ENCODE measurements at places on chromosomes 4 and X.

DNA sequence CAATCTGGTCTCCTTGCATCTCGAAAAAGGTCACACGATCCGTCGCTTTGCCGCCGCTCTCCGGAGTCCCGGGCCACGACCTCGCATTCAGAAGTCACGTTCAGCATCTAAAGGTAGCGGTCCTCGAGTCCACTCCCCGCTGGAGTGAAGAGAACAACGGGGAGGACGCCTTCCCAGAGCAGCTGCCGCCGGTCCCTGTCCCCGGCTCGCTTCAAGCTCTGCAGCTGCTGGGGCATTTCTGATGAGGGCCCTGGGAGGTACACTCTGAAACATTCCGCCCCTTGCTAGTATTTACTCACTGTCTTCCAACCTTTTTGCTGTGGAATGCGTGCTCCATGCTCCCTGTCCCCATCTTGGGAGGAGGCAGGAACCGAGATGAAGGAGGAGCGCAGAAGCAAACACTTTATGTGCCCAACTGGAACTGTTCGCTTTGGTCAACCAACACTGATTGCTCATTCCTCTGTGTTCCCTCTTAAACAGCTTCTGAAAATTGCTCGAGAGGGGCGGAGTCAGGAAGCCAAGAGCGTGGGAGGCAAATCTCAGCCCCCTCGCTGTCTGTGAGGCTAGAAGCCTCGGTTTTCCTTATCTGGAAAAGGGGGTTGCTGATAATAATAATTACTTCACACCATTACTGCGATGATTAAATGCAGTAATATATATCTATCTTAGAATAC, 6.4 kb upstream of the VAMP7 start:
- no peak for DNase-seq

GRCh38 chrX:15215366-15215765, 54.5 kb downstream of the ASB9 start:
- peak; percentile 40 for DNase-seq

DNA sequence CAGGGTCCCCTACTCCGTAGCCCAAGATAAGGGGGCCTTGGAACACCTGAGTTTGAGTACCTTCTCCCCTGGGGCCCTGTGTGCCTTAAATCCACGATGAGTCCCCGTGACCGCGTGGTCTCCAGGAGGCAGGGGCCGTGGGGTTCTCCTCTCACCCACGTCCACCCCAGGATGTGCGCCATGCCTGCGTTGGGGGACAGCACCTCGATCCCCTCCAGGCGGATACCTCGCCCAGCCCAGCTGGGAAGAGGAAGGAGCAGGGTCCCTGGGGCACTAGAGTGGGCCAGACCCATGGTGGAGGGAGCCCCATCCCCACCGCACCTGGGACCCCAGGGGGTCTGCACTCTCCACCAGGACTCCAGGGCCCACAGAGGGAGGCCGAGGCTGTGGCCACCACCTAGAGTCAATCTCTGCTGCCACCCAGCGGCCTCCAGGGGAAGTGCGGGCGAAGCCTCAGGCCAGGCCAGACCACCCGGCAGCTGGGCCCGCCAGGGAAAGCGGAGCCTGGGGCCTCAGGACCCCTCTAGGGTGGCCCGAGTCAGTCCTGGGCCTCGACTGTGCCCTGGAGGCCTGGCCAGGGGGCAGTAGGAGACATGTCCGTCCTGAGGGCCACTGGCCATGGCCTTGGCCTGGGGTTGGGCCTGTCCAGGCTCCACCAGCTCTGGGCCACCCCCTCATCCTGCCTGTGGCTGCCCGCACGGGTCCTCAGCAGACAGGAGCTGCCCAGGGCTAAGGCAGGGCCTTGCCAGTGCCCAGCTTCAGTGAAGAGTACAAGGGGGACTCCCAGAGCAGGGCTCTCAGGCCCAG, 55.0 kb downstream of the FAM53A start:
- peak; percentile 23 for DNase-seq

GRCh38 chr4:168724686-168725411, 228.0 kb downstream of the PALLD start:
- no peak for DNase-seq

DNA sequence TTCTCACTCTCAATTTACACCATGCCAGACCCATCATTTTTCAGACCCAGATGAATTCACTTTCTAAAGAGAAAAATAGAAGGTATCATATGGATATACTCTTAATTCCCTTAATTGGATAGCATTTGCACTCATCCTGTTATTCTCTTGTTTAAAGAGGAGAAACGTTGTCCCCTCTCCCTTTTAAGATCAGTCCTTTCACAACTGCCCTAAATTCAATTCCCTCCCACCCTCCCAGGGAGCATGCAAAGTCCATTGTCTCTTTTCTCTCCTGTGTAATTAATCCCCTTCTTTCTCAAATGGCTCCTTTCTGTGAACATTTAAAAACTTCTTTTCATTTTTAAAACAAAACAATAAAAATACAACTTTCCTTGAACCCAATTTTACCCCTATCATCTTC, 124.7 kb upstream of the TLL1 start:
- DNase-seq: no peak

- DNase-seq: no peak
These were observed 638.7 kb downstream of the PCDH18 start for GRCh38 chr4:136893573-136893972.

DNA sequence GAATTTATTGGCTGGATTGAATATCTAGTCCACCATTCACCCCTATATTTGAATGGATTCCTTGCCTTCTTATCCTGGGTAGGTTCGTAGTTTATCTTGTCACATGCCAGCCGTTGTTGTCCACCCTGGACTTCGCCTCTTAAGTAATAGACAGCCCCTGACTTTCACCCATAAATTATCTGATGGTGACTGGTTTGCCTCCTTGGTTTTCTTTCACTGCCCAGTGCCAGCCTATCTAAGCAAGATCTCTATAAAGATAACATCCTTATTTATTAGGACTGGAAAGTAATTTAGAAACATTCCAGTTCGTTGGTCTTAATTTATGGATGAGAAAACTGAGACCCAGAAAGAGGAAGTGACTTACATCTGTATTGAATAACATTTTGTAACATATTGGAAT, 410.3 kb downstream of the RPA4 start:
- DNase-seq: no peak

- DNase-seq: no peak
These were observed 416.6 kb upstream of the MAGEB18 start for GRCh38 chrX:25721564-25721963.

GRCh38 chr4:91596718-91597117, 707.0 kb upstream of the GRID2 start:
- no peak for DNase-seq

DNA sequence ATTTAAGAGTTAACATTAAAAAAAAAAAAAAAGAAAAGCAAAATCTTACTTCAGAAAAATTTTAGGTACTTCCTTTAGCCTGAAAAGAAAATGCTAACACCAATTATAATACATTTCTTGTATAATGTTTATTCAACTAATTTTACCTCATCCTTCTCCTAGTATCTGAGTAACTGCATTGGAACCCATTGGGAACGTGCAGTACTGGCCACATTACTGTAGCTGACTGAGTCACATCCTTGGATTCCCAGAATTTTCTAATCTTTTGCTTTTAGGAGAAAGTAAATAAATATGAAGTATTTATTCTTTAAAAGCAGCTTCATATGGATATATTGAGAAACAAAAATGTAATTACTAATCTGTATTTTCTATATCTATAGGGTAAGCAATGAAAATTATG, 82.6 kb upstream of the SLITRK2 start:
- DNase-seq: no peak

DNA sequence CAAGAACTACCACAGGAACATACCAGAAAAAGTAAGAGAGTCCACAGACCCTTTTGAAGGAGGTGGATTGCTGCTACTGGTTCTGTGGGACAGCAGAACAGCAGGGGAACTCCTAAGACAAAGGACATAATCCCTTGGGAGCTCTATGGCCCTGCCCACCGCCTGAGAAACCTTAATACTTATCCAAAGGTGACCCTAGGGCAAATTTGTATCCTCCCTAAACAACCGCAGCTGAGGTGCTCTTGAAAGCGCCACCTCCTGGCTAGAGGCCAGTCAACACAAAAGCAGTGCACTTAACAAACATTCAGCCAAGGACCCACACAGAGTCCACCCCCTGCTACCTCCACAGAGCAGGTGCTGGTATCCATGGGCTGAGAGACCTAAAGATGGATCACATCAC, 136.8 kb downstream of the ADAM29 start:
- DNase-seq: no peak

Measured in NCI-H1694 (cell line).